ENCODE measurements at places on chromosomes 16 and 17.

DNA sequence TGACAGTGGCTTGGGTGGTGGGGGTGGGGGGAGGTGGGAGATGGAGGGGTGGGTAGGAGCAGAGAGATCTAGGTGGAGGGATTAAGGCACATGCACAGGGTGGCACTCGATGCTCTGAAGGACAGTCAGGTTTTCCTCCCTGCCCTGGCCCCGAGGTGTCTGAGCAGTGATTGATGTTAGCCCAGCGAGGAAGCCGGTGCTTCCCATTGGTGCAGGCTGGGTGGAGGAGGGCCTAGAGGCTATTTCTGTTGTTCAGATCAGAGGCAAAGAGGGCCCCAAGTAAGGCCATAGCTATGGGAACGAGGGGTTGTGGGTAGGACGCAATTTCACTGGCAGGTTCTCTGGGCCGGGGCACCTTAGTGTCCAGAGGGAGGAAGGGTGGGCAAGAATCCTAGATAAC is 23.1 kb downstream of the CACNA1G start:
- DNase-seq = no peak

GRCh38 chr17:50055055-50055425 is 870 bp upstream of the ITGA3 start:
- no peak for DNase-seq

DNA sequence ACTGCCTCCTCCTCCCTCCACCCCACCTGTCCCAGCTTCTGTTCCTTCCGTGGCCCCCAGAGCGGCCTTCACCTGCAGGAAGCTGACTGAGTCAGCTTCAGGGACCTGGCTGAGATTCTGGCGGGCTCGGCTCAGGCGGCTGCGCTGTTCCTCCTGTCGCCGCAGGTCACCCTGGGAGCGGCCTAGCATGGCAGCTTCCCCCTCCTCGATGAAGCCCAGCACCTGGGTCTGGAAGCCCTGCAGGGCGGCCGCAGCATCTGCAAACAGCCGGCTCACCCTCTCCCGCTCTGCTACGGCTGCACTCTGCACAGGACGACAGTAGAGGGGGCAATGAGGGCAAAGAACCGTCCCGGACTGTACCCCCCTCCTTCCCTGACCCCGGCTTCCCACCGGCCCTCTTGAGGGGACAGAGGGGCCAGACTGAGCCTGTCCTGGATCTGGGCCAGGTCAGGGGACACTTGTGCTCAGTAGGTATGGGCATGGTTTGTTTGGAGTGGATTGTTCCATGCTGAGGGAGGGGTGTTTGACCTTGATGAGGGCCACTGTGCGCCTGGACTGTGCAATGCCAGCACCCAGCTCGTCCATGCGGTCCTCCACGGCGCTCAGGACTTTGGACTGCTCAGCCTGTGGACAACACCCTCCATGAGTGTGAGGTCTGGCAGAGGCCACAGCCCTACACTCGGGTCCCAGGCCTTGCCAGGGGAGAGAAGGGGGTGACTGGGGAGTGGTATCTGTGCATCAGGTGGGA is 2.0 kb downstream of the TRIM47 start:
- DNase-seq = no peak

DNA sequence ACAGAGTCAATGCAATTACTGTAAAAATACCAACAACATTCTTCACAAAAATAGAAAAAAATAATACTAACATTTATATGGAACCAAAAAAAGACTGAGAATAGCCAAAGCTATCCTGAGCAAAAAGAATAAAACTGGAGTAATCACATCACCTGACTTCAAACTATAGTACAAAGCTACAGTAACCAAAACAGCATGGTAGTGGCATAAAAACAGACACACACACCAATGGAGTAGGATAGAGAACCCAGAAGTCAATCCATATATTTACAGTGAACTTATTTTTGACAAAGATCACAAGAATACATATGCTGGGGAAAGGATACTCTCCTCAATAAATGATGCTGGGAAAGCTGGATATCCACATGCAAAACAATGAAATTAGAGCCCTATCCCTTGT is 84.2 kb downstream of the CEP112 start:
- no peak for DNase-seq

- DNase-seq = no peak
Measured at GRCh38 chr16:11232302-11232851, 23.6 kb downstream of the SOCS1 start.

GRCh38 chr16:383326-384051 is 1.7 kb upstream of the PGAP6 start:
- no peak for DNase-seq

DNA sequence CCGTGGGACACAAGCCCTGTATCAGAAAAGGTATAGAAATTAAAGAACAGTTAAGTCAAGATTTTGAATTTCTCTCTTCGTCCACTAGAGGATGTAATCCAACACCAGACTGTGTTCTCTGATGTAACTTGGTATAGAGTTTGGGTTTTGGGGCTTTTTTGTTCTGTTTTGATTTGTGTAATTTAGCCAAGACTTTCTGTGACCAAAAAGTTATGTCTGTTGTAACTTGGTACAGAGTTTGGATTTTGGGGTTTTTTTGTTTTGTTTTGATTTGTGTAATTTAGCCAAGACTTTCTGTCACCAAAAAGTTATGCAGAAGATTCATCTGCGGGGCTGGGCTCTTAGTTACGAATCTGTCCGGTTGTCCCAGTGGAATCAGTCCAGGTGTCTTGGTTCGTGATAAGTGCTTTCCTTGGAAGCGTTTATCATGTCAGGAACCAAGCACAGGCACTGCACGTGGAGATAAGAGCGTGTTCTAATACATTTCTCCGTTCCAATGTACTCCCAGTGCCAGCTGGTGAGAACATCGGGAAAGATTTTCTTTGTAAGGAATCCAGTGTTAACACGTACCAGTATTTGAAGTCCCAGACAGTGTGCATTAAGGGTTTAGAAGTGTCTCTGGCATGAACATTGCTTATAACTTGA is 44.1 kb upstream of the SEC14L1 start:
- no peak for DNase-seq

- DNase-seq = no peak
Measured at GRCh38 chr16:62545039-62545438, 508.8 kb upstream of the CDH8 start.

DNA sequence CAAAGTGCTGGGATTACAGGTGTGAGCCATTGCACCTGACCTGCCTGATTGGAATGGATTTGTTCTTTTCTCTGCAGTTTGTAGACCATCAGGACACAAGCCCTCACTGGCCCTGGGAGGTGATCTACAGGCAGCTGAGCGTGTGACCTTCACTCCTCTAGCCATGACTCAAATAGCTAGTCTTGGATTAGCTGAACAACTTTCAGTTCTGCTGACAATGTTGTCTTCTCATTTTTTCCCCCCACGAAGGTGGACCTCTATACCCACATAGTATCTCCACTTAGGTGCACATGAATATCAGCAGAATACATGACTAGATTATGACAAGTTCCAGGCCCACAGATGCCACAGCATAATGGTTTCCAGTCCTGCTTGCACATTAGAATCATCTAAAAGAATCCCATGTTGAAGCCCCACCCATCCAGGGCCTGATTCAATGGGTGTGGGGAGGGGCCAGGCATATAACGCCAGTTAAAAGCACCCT is 36.8 kb downstream of the HS3ST3B1 start:
- DNase-seq = no peak

- DNase-seq = no peak
Measured at GRCh38 chr16:23765933-23766332, 11.1 kb downstream of the CHP2 start.

GRCh38 chr17:17612085-17613022 is 20.8 kb upstream of the PEMT start:
- DNase-seq = no peak

DNA sequence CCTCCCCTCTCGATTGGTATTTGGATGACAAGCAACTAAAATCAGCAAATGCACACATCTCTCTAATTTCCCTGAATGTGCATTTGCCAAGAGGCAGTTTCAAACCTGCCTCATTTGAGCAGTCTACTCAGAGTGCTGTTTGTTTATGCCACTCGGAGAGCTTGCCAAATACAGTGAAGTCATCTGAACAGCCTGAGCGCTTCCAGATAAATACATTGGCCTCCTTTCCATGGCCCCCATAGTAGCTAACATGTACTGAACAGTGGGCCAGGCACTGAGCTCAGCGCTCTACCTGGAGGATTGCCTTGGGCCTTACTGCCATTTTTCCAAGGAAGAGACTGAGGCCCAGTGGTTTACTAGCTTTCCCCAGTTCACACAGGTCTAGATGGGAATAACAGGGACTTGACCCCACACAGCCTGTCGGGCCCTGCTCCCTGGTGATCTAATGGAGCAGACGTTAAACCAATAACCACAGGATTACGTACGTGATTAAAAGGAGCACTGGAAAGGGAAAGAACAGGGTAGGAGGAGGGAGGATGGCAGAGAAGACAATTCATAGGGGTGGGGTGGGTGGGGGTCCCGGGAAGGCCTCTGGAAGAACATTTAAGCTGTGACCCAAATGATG is 18.7 kb upstream of the ANKRD40CL start:
- DNase-seq = no peak

DNA sequence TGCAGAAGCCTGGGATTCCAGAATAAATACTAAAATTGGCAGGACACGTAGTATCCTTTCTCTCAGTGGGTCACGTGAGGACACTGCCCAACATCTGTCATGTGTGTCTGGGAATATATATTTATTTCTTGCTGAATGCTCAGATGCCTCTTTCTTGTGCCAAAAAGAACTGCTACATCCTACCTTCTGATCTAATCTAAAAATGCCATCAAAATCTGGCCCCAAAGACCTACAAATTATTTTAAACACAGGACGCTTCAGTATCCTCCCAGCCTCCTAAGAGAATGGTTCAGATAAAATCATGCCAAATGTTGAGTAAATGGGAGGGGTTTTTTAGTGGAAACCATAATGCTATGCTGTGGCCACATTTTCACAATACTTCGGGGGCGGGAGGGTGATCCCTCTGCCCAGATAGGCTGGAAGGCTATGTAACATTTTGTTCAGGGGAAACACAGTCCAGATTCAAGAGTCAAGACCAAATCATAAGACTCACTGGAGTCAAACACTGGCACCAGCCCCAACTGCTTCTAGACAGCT is 22.9 kb upstream of the CORO6 start:
- DNase-seq = peak; percentile 51

DNA sequence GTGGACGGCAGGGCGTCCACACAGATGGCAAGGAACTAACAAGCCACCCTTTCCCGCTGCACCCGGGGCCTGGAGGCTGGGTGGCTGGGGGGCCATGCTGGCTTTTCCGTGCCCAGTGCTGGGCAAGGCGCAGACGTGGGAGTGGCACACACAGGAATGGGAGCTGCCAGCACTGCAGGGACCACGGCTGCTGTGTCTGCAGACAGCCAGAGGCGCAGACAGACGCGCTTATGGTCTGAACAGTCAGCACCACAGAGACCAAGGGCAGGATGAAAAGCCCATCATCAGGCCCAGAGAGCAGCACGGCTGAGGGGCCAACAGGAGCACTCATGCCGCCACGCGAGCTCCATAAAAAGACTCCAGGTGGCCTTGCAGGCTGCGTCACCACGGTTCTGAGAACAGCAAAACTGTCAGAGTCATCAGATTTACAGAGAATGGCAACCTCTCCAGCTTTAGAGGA is 24.0 kb downstream of the PDIA2 start:
- peak; percentile 61 for DNase-seq

GRCh38 chr16:87108941-87109340 is 208.3 kb downstream of the C16orf95 start:
- DNase-seq = no peak

GRCh38 chr17:39981766-39982375 is 1.3 kb downstream of the PSMD3 start:
- no peak for DNase-seq

DNA sequence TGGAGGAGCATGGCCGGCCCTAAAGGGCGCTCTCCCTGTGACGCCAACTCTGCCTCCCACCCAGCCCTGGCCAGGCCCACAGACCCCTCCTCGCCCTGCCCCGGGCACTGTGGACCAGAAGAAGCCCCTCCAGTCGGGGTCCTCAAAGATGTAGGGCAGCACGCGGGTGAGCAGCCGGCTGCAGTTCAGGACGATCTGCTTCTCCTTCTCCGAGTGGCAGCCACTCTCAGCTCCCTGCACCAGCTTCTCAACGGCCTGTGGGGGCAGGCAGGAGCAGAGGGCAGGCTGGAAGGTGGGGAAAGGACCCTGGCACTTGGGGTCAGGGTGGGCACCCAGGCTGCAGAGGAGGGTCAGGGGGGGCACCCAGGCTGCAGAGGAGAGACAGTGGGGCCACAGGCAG is 8.9 kb downstream of the HID1 start:
- no peak for DNase-seq

DNA sequence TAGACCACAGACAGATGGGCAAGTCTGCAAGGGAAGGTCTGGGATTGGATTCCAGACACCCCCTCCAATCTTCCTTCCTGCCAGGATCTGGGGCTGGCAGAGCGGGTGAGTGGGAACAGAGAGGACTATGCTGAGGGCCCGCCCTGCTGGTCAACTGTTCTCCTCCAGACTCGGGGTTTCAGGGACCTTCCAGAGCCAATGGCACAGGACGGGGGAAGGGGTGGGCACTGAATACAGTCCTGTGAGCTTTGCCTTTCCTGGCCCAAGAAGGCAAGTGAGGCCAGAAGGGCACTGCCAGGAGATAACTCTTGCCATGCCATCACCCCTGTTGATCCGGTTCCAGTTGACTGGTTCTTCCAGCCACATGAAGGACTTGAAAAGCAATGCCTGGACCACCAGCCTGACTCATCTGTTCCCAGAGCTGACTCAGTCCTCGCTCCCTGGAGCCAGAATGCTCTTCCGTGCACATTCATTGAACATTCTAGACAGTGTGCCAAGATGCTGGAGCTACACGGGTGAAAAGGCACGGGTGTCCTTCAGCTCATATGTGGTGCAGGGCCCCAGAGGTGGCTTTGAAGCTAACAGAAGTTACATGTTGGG is 533 bp upstream of the MEFV start:
- no peak for DNase-seq

DNA sequence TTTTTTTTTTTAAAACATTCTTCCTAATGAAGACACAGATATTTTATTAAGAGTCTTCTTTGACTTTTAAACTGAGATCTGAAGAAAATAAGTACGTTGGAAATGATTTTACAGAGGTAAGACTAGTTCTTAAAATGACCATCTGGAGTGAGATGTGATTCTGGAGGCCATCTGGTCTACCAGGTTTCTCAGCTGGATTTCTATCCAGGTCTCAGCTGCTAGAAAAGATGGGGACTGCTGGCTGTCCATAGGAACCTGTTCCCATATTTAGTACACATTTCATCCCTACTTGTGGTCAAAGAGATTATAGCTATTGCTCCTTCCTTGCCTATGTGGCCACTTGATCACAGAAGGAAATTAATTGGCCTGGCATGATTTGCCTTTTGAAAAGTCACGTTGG is 12.2 kb downstream of the PMFBP1 start:
- no peak for DNase-seq

GRCh38 chr17:72193391-72194106 is 72.7 kb downstream of the SOX9 start:
- DNase-seq = no peak

GRCh38 chr17:75712446-75712845 is 8.8 kb upstream of the ITGB4 start:
- no peak for DNase-seq

DNA sequence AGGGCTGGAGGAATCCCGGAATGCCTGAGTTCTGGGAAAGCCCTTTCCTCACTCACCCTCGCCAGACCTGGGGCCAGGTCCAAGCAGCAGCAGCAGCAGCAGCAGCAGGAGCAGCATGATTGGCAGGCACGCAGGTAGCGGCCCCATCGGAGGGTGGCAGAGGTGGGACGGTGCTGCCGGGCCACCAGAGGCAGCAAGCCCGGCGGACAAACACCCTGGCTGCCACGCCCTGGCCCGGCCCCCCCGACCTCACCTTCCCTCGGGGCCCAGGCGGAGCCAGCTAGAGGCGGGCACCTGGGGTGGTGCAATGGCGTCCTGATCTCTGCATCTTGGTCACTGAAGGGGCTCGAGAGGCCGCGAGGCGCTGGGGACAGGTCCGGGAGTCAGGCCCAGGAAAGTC is 122.4 kb downstream of the LAT start:
- no peak for DNase-seq

GRCh38 chr16:73020409-73020884 is 27.5 kb downstream of the ZFHX3 start:
- DNase-seq = no peak

Data from dorsolateral prefrontal cortex (tissue), 122 donors.